DND-41 (cell line): ENCODE measurements at places on chromosomes 16 and 17.

DNA sequence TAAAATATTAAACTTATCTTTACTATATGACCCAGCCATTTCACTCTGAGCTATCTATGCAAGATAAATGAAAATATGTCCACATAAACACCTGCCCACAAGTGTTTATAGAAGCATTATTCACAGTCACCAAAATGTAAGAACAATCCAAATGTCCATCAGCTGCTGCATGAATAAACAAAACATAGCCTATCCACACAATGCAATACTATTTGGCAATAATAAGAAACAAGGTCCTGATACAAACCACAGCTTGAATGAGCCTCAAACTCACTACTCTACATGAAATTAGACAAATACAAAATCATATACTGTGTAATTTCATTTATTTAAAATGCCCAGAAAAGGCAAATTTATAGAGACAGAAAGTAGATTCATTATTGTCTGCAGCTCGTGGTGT, 355.1 kb downstream of the CDH8 start:
- no peak overlapping the region for H3K4me3 ChIP-seq
- H3K4me1 ChIP-seq: no peaks in the 10 kb centered on the region
- H3K36me3 ChIP-seq: no peaks in the 10 kb centered on the region
- no peak overlapping the region for H3K27ac ChIP-seq

- H3K4me1 ChIP-seq: no peaks in the 10 kb centered on the region
- no peaks in the 10 kb centered on the region for H3K36me3 ChIP-seq
- DNase-seq: no peak
Measured at GRCh38 chr17:5785867-5786509, 201.7 kb upstream of the NLRP1 start.

GRCh38 chr17:75734674-75735294, 13.5 kb downstream of the ITGB4 start:
- peaks cover 5% of the 10 kb centered on the region; the same call in 1 of the 2 replicates for H3K4me1 ChIP-seq
- no peak overlapping the region for H3K4me3 ChIP-seq
- no peak for DNase-seq
- no peaks in the 10 kb centered on the region for H3K27me3 ChIP-seq
- no peak overlapping the region for H3K27ac ChIP-seq

- DNase-seq: no peak
- H3K4me1 ChIP-seq: no peaks in the 10 kb centered on the region
- no peaks in the 10 kb centered on the region for H3K36me3 ChIP-seq
- no peak overlapping the region for H3K4me3 ChIP-seq
Measured at GRCh38 chr16:83878838-83879237, 20.1 kb upstream of the MLYCD start.

DNA sequence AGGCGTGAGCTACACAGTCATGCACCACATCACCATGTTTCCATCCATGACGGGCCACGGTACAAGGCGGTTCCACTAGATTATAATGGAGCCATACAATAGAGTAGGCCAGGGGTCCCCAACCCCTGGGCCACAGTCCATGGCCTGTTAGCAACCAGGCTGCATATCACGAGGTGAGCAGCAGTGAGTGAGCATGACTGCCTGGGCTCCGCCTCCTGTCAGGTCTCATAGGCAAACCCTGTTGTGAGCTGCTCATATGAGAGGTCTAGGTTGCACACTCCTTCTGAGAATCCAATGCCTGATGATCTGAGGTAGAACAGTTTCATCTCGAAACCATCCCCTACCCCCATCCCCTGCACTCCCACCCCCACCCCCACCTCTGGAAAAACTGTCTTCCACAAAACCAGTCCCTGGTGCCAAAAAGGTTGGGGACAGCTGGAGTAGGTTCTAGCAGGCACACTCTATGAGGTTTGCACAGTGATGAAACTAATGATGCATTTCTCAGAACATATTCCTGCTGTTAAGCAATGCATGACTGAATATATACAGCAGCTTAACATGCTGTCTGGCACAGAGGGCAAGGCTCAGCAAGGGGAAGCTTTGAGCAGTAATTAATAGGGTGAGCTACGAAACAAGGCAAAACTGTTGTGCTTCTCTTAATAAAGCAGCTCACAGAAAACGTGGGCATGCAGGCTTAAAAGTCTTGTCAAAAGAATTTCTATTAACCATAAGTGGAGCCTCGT, 108.0 kb downstream of the VPS53 start:
- H3K4me1 ChIP-seq: no peaks in the 10 kb centered on the region
- H3K27me3 ChIP-seq: no peaks in the 10 kb centered on the region
- H3K27ac ChIP-seq: no peak overlapping the region
- H3K36me3 ChIP-seq: peaks cover 23% of the 10 kb centered on the region

GRCh38 chr16:4376126-4376892, 4.7 kb downstream of the VASN start:
- H3K27ac ChIP-seq: no peak overlapping the region
- no peak for DNase-seq
- no peaks in the 10 kb centered on the region for H3K27me3 ChIP-seq
- H3K4me1 ChIP-seq: no peaks in the 10 kb centered on the region
- no peak overlapping the region for H3K4me3 ChIP-seq
- H3K36me3 ChIP-seq: peaks cover 7% of the 10 kb centered on the region

GRCh38 chr16:49194537-49195236, 87.0 kb downstream of the CBLN1 start:
- no peak for DNase-seq
- no peaks in the 10 kb centered on the region for H3K36me3 ChIP-seq
- H3K4me3 ChIP-seq: no peak overlapping the region
- no peaks in the 10 kb centered on the region for H3K4me1 ChIP-seq

- H3K27me3 ChIP-seq: no peaks in the 10 kb centered on the region
- H3K4me3 ChIP-seq: no peak overlapping the region
- no peaks in the 10 kb centered on the region for H3K4me1 ChIP-seq
Measured at GRCh38 chr17:10633738-10634379, 23.2 kb downstream of the MYH3 start.

- no peaks in the 10 kb centered on the region for H3K27me3 ChIP-seq
- H3K4me3 ChIP-seq: no peak overlapping the region
- H3K36me3 ChIP-seq: peaks cover 45% of the 10 kb centered on the region
- no peak overlapping the region for H3K27ac ChIP-seq
Measured at GRCh38 chr16:66720766-66721165, 24.2 kb upstream of the CMTM4 start.

DNA sequence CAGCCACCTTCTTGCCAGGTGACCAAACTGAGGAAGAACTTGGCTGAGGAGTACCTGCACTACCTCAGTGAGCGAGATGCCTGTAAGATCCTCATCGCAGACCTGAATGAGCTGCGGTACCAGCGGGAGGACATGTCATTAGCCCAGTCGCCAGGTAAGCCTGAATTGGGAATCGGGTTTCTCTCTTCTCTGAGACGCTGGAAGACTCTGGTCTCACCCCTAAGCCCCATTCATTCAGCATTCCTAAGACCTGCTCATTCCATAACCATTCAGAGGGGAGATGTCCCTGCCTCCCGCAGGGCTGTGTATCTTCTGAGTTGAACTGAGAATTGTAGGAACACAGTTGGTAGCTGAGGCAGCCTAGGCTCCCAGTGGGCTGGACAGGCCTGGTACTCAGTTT, 17.0 kb upstream of the THAP11 start:
- H3K27me3 ChIP-seq: no peaks in the 10 kb centered on the region
- DNase-seq: no peak
- no peak overlapping the region for H3K27ac ChIP-seq
- H3K4me3 ChIP-seq: no peak overlapping the region
- H3K36me3 ChIP-seq: peaks cover 34% of the 10 kb centered on the region
- H3K4me1 ChIP-seq: no peaks in the 10 kb centered on the region

DNA sequence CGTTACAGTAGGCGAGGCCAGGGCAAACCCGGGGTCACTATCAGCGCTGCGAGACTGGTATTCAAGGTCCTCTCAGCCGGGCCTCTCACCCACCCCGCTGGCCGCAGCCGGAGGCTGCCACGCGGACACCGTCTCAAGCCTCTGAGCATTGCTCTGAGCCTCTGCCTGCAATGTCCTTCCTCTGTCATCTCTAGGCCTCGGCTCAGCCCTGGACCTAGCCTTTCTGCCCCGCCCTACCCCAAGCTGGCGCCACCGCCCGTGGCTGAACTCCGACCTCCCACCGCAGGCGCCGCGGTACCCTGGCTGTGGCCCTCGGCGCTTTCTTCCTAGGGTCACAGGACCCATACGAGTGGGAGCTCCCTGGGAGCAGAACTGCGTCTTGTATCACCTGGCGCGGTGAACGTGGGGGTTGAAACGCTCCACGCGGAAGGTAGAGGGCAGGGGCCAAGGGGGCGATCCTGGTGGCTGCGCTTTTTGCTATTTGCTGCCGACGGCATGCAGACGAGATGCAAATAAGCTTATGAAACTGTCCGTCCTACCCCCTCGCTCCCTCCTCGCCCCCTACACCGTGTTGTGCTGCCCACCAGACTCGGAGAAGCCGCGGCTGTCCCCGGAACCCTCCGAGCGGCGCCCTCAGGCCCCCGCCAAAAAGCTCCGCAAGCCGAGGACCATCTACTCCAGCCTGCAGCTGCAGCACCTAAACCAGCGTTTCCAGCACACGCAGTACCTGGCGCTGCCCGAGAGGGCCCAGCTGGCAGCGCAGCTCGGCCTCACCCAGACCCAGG, 3.7 kb downstream of the DLX4 start:
- H3K27ac ChIP-seq: no peak overlapping the region
- H3K4me3 ChIP-seq: no peak overlapping the region
- no peaks in the 10 kb centered on the region for H3K4me1 ChIP-seq
